Stimulated activated CD8-positive, alpha-beta memory T cell treated with anti-CD3 and anti-CD28 coated beads, Interleukin-2, amount 100 ng/mL, for 1 hour (primary cell): ENCODE measurements at places on chromosomes 5 and 9.

GRCh38 chr9:83538172-83538889, at the start of gene FRMD3:
TSS of gene FRMD3 (minus strand) at chr9:83538401. CDS start at chr9:83538231, 170 bp downstream.
- DNase-seq: no peak

DNA sequence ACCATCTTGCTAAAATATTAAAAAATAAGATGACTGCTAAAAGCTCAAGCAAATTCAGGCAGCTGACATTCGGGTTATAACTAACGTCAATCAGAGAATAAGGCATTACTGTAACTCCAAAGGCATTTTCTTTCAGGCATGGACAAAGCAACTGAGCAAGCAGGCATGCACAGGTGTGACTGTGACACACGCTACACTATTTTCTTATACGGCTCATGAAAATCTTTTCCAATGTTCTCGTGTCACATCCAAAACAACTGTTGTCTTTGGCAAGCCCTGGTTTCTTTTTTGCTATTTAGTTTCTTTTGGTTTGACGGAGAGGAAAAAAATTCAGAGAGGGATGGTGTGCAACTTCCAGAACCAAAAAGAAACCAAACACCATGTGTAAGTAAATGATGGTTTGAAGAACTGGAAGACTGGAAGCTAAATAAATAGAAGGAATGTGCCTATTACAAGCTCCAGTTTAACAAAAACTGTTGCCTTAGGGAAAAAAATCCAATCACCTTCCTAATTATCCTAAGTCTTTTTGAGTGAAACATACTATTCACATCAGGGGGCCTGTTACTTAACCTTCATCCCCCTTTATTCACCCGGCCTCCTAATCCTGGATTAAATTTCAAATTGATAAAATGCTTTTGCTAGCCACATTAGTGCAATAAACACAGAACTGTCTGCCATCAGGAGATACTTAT, 277.6 kb downstream of the PSAT1 start:
- no peak for DNase-seq

DNA sequence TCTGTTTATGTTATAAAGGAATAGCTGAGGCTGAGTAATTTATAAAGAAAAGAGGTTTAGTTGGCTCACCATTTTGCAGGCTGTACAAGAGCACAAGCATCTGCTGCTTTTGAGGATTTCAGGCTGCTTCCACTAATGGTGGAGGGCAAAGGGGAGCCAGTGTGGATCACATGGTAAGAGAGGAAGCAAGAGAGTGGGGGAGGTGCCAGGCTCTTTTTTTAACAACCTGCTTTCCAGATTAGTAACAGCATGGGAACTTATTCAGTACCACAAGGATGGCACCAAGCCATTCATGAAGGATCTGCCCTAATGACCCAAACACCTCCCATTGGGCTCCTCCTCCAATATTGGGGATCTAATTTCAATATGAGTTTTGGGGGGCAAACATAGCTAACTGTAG, 40.4 kb downstream of the CCL28 start:
- no peak for DNase-seq

GRCh38 chr5:39933061-39933460, 508.3 kb upstream of the DAB2 start:
- no peak for DNase-seq

GRCh38 chr9:137053944-137054931, at the start of gene ENTPD2:
TSS of gene ENTPD2 (minus strand) at chr9:137054061. CDS start at chr9:137053997, 64 bp downstream.
- DNase-seq: no peak

DNA sequence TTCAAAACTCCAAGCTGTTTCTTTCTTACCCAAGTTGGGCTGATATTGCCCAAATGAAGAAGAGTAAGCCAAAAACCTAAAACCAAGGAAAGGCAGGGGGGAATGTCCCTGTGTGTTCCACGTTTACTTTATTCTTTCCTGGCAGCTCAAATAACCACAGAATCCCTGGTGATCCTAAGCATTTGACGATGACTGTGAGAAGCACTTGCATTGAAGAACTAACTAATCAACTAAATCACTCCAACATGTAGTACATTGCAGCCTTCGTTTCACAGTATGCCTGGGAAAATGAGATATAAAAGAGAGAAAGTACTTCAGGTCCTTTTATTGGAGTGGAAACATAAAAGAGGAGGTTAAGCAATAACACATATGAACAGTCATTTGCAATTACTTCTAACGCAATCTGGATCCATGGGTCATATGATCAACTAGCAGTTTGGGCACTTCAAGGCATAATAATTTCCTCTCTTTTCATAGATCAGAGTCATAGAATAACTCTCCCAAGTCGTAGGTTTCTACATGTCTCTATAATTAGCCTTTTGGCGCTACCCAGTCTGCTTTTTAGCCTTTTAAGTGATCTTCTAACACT, 338.4 kb downstream of the TMEM167A start:
- no peak for DNase-seq

DNA sequence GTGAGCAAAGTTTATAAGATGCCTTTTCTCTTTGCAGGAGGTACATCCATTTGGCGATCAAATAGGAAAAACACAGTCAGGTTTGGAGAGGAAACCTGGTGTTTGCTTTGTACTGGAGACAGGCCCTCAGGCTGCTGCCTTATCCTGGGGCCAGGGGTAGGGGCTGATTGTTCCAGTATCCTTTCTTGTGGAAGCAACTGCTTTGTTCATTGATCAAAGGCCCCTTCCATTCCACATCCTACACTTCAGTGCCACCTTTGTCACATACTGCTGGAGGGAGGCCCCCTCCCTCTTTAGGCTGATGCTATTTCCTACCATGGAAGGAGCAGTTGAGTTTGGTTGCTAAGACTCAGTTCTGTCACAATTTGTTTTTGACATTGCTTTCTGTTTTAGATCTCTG, 778.1 kb downstream of the TLR4 start:
- DNase-seq: no peak

- DNase-seq: no peak
These were observed 112.4 kb downstream of the ACER2 start for GRCh38 chr9:19521205-19521604.

DNA sequence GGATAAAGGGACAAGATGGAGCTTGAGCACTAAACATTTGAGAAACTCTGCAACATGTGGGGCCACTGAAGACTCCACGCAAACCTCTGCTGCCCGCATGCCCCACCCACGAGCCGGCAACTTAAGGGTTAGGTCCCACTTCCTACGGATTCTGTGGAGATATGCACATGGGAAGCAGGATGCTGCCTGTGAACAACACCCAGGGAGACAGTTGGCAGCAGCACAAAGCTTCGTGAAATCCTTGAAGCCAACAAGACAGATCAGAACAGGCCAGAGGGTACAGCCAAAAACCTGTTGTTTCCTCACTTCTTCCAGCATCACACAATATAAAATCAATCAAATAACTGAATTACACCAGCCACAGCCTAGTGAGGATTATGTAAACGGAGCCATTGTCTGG, 270.4 kb downstream of the ENC1 start:
- DNase-seq: no peak

- DNase-seq: peak; percentile 34
These were observed 80.9 kb downstream of the GOLPH3 start for GRCh38 chr5:32092938-32093812.

- no peak for DNase-seq
These were observed 492.0 kb upstream of the MEF2C start for GRCh38 chr5:89374818-89375521.

GRCh38 chr5:321230-321725, at the start of gene AHRR:
TSS of gene AHRR (plus strand) at chr5:321714. CDS start at chr5:343903, 22,189 bp downstream.
- no peak for DNase-seq

- no peak for DNase-seq
These were observed 118.1 kb upstream of the TARS1 start for GRCh38 chr5:33322632-33323031.

DNA sequence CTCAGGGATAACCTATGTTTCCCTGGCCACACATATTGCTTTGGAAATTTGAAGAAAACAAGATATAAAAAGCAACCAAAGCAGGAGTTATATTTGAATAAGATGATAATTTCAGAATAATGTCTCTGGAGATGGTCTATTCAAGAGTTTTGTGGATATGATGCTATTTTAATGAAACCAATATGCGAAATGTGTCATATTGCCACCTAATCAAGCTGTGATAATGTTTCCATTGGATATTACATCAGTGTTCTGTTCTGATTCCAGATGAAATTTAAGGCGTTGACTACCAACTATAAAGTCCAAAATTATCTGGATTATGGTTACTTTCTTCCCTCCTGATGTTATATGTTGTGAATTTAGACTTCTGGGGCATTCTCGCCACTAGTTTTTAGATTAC, 27.6 kb upstream of the NUDT12 start:
- DNase-seq: no peak

DNA sequence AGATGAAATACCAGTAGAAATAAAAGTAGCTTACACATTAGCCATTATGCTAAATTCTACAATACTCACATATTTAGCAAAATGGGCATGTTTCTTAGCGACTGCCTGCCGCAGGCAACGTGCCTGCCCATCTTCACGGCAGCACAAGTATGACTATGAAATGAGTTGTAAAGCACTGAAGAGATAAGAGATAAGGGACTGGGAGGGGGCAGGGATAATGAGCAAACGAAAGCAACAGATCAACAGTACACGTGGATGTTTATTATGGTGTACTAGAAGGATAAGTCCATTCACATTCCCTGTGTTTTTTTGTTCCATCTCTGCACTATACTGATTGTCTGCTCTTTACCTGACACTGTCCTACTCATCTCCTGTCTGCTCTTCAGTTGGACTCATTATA, 44.1 kb upstream of the KCNN2 start:
- no peak for DNase-seq

GRCh38 chr5:54148858-54149257, 161.5 kb downstream of the ARL15 start:
- no peak for DNase-seq

DNA sequence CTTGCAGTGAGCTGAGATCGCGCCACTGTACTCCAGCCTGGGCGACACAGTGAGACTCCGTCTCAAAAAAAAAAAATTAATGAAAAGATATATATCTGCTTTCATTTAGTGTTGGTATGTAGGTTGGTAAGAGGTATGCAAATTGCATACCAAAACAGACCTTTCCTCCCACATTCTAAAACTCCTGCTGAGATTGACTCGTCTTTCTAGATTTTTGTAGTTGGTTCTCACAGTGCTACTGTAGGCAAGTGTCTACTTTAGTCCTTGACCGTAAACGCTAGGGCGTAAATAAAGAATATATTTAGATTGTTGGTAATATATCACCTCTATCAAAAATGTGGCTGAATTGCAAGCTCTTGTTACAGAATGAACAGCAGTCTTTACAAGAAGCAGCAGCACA, 445.9 kb downstream of the CHSY3 start:
- no peak for DNase-seq

DNA sequence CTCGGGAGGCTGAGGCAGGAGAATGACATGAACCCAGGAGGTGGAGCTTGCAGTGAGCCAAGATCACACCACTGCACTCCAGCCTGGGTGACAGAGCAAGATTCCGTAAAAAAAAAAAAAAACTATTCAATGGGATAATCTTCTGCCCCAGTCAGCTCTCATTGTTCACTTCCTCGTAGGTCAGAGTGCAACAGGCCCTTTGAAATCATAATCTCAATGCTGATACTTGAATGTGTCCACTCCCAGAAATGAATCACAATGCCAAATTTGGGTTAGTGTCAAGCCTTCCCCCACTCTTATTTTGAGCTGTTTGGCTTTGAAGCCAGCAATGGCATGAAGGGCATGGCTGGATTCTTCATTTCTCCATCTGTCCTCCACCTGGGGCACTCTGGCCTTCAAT, 610.3 kb upstream of the KLF4 start:
- DNase-seq: no peak

- no peak for DNase-seq
These were observed 84.1 kb downstream of the MAMDC2 start for GRCh38 chr9:70127540-70128416.

DNA sequence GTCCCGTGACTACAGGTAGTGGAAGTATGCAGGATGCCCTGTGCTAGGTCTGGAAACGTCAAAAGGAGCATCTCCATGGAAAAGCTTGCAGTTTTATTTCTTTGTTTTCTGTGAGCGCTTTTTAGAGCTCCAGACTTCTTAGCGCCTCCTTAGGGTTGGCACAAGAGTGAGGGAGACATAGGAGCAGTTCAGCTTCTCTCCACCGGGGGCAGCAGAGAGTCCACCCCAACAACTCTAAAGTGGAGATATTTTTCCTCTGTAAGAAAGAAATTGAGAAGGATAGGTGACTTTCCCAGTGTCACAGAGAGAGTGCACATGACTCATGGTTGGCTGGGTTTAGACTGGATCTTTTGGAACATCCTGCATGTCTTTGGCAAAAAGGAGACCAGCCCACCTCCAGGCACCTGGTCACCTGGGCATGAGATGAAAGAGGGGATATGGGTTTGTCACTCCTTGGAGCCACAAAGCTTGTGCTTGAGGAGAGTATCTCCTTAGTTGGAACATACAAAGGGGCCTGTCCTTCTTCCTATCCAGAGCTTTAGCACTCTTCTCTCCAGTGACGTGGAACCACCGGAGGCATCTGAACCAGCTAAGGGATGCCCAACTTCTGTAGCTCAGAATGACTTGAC, 637.7 kb downstream of the SEMA5A start:
- no peak for DNase-seq

DNA sequence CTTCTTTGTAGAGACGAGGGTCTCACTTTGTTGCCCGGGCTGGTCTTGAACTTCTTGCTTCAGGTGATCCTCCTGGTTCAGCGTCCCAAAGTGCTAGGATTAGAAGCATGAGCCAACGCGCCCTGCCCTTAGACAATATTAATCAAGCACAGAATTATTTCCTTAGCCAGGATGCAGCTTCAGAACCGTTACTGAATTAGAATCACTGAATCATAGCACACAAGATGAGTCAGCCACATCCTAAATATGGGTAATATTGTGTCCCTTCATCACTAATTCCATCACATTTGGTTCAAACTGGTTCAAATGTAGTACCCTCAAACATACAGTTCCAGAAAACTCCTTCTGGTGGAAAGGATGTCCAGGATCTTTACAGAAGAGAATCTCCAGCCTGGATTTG, 82.7 kb downstream of the BNC2 start:
- no peak for DNase-seq

- DNase-seq: no peak
These were observed 15.4 kb downstream of the SLC36A3 start for GRCh38 chr5:151288180-151288579.

DNA sequence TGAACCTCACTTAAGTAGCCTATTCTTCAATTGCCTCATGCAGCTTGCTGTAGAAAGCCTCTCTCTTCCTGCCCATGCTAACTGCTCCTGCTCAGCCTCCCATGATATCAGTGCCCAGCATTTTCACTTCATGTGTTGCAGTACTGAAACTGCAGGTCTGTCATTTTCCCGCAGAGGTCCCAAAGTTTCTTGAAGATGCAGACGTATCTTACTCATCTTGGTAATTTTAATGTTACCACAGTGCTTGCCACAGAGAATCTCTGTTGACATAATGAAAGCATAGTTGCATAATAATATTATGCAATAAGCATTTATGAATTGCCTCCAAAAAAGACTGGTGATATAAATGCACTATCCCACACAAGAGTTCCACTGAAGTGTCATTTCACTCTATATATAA, 561.1 kb upstream of the DAP start:
- no peak for DNase-seq

DNA sequence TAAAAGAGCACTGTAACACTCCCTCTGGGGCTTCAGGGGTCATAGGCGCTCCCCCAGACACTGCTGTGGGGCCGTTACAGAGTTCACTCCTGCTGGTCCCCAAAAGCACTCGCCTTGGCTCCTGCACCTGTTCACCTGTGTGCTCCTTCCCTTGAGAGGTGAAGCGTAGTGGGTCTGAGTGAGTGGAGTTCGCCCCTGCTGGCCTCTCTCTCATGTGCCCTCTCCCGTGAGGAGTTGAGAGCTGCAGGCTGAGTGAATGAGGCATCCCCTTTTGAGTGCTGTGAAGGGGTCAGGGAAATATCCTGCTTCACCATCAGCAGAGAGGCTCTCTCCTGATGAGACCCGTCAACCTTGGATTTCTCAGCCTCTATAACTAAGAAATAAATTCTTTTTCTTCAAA, 134.6 kb upstream of the TUT7 start:
- DNase-seq: no peak
